ENCODE measurements at places on chromosomes 6 and 20.

GRCh38 chr6:170221753-170222400 is 69.0 kb downstream of the DLL1 start:
- DNase-seq, result no peak

GRCh38 chr20:17602493-17602892 is 32.6 kb downstream of the DSTN start:
- DNase-seq, result peak; percentile 83

DNA sequence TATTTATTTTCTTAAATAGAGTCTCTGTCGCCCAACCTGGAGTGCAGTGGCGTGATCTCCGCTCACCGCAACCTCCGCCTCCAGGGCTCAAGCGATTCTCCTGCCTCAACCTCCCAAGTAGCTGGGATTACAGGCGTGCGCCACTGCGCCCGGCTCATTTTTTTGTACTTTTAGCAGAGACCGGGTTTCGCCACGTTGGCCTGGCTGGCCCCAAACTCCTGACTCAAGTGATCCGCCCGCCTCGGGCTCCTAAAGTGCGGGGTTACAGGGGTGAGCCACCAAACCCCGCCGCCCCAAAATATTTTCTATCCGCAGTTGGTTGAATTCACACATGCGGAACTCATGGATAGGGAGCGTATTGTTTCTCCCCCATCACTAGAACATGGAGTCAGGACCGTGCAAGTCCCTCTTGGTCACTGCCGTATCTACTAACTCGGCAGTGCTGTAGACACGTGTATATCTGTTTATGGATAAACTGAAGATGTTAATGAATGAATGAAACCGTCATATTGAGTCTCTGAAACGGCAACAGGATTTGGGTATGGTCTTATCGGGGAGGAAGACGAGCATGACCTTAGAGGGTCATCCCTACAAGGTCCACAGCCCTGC is 904 bp downstream of the MKKS start:
- DNase-seq, result no peak

DNA sequence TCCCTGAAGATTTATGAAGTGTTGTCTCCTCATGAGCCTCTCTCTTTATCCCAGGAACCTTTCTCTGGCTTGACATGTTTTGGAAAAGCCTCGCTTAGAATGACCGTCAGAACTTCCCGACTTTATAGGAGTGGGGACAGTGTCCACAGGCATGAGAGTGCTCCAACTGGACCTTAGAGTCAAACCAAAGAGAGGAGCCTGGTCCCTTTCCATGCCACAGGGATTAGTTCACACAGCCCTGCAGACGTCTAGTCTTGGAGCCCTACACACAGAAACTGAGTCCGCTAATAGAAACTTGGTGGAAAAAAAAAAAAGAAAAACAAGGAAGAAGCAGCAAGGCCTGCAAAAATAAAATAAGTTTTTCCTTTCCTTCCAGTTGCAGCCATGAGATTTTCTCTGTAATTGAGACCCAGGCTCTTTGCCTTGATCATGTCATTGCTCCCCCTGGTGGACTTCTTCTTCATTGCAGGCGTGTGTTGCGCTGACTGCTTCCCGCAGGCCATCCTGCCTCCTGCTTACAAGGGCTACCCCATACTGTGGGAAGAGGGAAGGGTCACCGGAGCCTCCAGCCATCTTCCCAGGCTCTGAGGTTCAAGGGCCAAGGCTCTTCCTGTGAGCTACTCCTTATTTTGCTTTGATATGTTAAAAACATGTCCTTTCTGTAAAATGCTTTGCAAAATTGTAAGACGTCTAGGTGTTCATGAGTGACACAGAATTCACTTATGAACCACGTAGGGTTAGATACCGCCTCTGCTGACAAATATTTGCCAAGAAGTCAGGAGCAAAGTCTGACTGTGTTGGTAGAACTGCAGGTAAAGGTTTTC is 201.0 kb downstream of the UST start:
- peak; percentile 54 for DNase-seq
